Activated CD8-positive, alpha-beta memory T cell treated with anti-CD3 and anti-CD28 coated beads, Interleukin-2, amount 50 U/mL, for 4 hours (primary cell): ENCODE measurements at places on chromosomes 7 and 10.

DNA sequence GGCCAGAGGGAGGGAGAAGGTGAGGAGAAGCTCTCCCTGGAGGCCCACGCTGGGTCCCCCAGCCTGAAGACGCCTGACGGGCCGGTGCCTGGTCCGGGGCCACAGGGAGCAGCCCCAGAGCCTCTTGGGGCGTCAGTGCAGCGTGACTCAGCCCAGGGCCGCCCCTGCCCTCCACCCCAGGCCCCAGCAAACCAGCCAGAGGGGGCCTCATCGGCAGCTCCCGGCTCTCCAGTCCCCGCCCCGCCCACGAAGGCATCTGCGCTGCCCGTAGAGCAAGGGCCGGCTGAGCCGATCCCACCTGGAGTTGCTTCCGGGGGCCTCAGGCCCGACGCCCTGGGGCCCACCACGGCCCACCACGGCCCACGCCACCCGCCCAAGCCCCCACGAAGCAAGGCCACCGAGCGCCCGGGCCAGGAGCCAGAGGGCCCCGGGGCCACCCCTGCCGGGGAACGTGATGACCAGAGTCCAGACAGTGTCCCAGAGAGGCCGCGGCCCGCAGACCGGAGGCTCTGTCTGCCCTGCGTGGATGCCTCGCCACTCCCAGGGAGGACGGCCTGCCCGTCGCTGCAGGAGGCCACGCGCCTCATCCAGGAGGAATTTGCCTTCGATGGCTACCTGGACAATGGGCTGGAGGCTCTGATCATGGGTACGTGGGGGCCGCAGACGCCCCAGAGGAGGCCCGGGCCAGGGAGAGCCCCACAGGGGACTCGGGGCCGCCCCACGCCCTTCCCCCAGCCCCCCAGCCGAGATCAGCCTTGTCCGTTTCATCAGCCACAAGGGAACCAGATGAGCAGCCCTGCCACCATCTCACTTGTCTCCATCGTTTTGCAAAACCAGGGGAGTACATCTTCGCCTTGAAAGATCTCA, 31.2 kb upstream of the UTF1 start:
- no peak for DNase-seq

GRCh38 chr7:86664486-86664885, 20.8 kb downstream of the GRM3 start:
- no peak for DNase-seq

DNA sequence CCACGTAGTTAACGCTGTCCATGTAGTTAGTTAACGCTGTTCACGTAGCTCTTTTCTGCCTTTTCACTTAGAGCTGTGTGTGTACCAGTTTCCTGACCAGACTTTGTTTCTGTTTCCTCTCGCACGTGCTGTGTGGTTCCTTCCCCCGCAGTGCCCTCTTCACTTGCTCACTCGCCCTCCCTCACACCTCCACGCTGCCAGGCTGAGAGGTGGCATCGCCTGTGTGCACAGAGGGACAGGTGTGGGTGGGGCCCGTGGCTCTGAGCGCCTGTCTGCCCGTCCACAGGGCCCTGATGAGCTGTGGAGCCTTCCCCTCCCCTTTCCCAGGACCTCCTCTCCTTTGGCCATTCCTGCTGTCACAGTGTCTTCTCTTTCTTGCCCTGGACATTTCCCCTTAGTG, 30.6 kb downstream of the WDR37 start:
- no peak for DNase-seq

DNA sequence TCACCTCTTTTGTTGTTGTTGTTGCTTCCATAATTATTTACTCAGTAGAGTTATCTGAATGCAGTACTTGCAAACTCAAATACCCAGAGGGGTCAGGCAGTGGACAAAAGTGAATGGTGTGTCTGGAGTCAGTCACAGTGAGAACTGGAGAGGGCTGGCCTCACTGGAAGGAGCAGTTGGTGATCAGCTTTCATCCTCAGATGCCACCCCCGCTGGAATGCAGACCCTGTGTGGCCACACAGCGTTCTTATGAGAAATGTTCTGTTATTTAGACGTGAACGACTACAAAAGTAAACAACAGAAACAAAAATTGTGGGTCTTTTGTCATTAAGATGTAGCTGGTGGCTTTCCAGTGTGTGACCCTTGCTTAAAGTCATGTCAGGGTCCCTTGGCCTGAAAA, 29.6 kb upstream of the VPS41 start:
- no peak for DNase-seq

DNA sequence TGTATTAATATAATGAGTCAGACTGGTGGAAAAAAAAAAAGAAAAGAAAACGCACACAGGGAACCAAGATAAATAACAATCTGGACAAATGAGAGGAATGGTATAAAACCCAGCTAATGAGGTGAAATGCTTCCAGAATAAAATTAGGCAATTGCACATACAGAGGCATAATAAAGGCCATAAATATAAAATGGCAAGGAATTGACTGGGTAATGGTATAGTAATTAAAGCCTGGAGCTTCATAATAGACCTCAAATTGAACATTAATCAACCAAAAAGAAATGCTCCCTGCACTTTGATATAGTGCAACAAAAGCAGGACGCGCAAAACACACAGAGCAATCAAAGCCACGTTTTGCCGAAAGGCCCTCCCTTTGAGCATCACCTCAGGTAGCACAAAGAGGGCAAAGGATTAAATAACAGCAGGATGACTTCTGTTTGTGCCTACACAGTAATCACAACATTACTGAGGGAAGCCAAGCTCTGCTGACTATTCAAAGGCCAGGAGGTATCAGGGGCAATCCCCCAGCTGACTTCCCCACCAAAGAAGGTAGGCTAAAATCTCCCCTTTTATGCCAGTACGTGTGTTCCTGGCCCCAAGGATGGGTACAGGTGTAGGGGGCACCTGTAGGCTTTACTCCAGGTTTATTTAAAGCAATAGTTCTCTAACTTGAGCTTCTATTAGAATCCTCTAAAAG, 343.7 kb downstream of the ELMO1 start:
- no peak for DNase-seq

DNA sequence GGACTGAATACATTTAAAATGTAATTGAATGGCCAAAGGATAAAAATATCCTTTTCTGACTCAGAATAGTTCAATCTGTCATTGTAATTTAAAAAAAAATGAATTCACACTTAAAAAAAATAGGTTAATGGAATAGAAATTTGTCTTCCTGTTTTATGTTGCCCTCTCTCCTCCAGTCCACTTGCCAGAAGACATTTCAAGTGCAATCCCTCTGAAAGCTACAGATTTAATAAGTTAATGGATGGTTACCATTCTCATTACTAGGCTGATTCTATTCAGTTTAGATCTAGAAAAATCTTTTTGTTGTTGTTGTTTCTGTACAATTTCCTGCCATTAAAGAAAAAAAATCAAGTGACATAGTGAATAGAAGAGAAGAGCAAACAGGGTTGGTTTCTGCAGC, 142.9 kb downstream of the SKAP2 start:
- no peak for DNase-seq

DNA sequence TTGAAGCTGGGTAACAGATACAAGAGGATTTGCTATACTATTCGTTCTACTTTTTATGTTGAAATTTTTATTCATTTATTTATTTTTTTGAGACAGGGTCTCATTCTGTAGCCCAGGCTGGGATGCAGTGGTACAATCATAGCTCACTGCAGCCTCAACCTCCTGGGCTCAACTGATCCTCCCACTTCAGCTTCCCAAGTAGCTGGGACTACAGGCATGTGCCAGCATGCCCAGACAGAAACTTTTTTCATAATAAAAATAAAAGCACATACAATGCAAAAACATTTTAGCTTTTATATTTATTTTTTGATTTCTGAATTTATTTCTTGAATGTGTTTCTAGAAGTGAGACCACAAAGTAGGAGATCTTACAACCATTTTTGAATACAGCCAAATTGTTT, 71.2 kb downstream of the FANK1 start:
- DNase-seq = no peak

GRCh38 chr10:132383751-132384196, 13.2 kb upstream of the PWWP2B start:
- peak; percentile 8 for DNase-seq

DNA sequence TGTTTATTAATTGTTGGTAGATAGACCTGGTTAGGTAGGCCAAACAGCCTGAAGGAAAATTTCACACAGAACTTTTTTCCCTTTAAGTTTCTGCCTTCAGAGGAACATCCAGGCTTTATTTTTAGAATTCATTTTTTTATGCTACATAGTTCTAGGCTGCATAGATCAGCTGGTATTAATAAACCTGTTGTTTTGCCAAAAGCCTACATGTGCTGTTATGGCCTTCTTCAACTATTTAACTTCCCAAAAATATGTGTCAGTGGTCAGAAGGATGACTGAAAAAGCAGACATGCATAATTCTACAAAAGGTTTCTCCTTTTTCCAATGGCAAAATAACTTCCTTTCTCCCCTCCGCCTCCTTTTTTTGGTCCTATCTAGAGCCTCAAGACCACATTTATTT, 303.0 kb upstream of the DKK1 start:
- DNase-seq = no peak

- no peak for DNase-seq
Observed at GRCh38 chr10:91191584-91191919, 28.9 kb upstream of the PCGF5 start.

GRCh38 chr10:100364735-100365391, 17.8 kb downstream of the SCD start:
- no peak for DNase-seq

DNA sequence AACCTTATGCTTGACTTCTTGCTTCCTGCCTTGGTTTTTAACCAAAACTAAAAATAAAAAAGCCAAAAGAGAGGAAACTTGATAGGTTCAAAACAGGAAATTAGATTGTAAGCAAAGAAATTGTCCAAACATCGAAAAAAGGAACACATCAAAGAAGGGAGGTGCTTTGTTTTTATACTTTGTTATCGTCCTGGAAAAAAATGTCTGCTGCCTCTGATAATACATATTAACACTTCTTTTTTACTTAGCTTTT, 286.6 kb upstream of the C7orf33 start:
- DNase-seq = no peak

DNA sequence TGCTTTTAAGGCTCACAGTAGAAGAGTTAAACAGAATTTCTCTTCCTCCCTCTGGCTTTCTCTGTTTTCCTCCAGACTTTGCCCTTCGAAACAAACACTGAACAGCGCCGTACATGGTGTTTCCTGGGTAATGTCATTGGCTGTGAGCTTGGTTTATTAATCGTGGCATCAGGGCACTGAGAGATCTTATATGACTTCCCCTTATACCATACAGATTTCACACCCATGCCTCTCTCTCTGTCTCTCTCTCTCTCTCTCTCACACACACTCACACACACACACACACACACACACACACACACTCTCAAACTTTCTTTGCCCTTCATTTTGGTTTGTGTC, 195.5 kb downstream of the CREB5 start:
- no peak for DNase-seq
